ENCODE measurements at places on chromosomes 1 and 21.

- no peak for DNase-seq
Measured at GRCh38 chr1:178023181-178023618, 53.3 kb upstream of the SEC16B start.

DNA sequence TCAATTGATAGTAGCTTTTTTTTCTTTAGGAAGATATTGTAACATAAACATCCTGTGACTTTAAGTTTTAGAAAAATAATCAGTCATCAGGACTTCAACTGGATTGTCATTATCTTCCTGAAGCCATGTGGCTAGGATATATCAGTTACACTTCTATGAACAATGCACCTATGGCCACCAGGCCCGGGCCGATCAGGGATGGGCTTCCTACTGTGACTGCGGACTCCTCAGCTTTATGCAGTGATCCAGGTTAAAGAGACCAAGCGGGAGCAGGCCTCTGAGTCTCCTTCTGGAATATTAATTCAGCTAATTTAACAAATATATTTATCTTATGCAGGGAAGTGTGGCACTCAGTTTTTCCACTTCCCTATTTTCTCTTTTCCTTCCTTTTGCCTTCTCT, 200.6 kb downstream of the ADGRL2 start:
- DNase-seq: no peak

DNA sequence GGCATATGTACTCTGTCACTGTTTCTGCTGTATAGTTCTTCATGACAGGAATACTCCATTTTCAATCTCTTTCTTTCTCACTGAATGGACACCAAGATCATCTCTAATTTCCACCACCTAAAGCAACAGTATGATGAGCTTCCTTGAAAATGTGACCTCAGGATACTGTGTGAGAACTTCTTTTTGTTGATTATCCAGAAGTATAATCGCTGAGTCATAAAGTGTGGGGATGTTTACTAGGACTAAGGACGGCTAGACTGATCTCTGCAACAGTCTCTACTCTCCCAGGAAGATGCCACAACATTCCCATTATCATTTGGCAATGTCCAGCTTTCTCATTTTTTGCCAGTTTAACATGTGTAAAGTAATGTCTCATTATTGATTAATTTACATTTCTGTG, 70.3 kb downstream of the TNFSF18 start:
- DNase-seq: no peak

GRCh38 chr1:112508278-112509004, at the start of gene WNT2B:
TSS of gene WNT2B (plus strand) at chr1:112508965. CDS start at chr1:112509263, 298 bp downstream.
- DNase-seq: no peak

DNA sequence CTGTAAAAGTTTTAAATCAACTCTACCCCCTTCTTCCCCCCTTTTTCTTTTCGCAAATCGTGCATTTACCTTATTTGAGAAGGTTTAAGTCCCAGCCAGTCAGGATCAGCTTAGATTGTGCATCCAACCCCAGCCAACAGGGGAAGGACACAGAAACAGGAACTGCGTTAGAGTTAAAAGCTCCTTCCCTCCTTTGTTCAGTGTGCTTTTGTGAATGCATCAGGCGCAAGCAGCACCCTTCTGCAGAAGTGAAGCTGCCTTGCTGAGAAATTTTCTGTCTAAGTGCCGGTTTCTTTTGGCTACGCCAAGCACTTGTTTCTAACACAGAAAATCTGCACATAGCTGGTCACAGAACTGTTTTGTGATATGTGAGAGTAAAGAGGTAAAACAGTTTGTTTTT, 56.2 kb upstream of the PRRC2C start:
- DNase-seq: no peak

GRCh38 chr1:17632106-17632505, 92.6 kb downstream of the ARHGEF10L start:
- no peak for DNase-seq

GRCh38 chr1:223738465-223739365, 26.4 kb downstream of the CAPN2 start:
- DNase-seq: no peak

DNA sequence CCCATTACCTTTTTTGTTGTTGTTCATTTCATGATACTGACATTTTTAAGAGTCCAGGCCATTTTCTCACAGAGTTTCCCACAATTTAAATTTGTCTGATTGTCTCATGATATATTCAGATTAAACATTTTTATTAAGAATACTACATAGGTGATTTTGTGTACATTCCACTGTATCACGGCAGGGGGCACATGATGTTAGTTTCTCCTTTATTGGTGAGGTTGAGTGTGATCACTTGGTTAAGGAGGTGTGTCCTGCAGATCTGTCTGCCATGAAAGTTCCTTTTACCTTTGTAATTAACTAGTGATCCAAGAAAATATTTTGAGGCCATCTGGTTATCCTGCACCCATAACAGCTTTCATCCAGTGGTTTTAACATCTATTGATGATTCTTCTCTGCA, 11.8 kb downstream of the RTCA start:
- no peak for DNase-seq

GRCh38 chr1:205633421-205633976, 1.7 kb upstream of the ELK4 start:
- peak; percentile 59 for DNase-seq

DNA sequence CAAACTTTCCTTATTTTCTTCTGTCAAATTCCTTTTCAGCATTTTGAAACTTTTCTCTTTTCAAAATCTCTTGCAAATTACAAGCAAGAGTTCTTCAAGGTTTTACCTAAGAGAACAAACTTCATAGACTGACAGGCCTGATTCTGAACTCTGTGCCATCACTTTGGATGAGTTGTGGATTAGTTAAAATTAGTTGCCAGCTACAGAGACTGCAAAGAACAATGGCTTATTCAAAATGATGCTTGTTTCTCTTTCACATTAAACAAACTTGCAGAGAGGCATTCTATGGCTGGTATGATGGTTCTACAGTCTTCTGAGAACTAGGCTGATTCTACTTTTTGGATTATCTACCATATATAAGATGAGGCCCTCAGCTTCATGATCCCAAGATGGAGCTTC, 3.8 kb downstream of the LRRC8B start:
- DNase-seq: no peak

GRCh38 chr21:29454179-29454578, 155.5 kb downstream of the BACH1 start:
- no peak for DNase-seq

GRCh38 chr1:167542109-167543032, 11.2 kb downstream of the CREG1 start:
- DNase-seq: no peak

DNA sequence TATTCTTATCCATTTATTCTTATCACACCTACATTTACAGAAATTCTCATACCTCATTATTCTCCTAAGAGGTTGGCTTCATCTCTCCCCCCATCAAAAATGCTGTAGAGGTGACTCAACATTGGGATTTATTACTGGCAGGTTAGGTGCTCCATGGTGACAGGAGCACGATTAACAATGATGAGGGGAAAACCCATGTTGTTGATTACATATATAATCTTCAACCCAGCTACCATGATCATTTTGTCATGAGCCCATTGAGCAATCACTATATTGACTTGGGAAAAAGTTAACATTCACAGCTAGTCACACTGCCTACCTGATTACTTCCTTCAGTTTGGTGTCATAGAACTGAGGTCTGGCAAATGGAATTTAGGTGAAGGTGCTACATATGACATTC, 712.1 kb upstream of the CHRM3 start:
- no peak for DNase-seq

DNA sequence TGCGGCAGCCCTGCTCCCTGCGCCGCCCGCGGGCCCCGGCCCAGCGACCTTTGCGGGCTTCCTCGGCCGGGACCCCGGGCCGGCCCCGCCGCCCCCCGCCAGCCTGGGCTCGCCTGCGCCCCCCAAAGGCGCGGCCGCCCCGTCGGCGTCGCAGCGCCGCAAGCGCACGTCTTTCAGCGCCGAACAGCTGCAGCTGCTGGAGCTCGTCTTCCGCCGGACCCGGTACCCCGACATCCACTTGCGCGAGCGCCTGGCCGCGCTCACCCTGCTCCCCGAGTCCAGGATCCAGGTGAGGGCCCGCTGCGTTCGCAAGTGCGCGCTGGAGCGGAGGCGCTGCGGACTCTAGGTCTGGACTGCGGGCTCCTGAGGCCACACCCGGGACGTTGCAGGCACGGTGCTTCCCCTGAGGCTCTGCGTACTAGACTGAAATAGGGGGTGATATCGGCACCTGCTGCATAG, 351 bp downstream of the MIXL1 start:
- DNase-seq: no peak

GRCh38 chr1:230174471-230175162, 107.6 kb downstream of the GALNT2 start:
- DNase-seq: no peak

DNA sequence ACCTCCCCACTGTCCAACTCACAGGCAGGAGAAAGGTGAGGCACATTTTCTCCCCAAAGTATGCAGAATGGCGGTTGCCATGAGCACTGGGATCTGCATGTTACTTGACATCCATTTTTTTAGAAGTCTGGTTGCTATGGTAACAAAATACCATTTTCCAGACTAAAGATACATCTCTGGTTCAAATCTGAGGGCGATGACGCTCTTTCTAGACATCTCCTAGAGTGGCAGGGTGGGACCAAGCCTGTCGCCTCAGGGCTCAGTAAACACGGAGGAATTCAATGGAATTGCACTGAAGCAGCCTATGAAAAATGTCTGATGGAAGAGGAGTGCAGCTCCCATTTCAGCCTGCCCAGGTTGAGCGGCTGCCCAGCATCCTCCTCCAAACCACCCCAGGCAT, 21.5 kb upstream of the FAM43B start:
- DNase-seq: no peak

DNA sequence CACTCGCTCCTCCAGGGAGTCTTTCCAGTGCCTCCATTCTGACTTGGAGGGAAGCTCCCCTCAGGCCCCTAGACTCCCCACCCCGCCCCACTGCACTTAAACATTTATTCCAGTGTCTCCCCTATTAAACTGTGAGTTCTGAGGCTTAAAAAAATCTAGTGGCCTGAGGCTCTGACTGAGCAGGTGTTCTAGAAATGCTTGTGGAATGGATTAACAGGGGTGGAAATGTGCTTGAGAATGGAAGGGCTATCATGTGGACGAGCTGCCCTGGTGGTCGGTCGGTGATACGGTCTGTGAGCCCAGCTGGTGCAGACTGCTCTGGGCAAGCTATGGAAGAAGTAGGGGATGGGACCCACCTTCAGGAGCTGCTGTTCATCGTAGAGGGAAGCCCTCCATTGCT, 130.2 kb downstream of the PEX14 start:
- DNase-seq: no peak

DNA sequence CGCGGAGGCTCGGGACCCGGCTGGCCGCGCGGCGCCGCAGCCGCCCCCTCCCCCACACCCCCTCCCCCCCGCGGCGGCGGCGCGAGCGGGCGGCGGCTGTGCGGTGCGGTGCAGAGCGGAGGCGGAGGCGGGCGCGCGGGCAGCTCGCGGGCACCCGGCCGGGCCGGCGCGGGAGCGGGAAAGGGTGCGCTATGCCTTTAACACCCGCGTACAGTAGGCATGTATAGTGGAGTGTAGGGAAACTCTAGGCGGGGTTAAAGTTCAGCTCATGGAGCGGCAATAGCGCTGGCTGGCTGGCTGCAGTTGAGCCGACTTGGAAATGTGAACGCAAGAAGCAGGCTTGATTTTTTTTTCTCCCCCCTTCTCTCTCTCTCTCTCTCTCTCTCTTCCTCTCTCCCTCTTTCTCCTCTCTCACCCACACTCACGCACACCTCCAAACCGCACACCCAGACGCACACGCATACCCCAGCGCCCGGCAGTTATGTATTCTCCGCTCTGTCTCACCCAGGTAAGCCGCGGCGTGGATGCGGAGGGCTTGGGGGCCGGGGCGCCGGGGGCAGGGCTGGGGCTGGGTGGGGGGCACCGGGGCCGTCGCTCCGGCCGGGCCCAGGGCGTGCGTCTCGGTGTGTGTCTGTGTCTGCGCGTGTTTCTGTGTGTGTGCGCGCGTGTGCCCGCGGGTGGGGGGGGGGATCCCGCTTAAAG, at the start of gene NFIA:
NFIA (plus strand) TSS at position 251 of the 702 bp plus-strand sequence.
- peak; percentile 36 for DNase-seq

GRCh38 chr1:29756901-29757725, 520.8 kb downstream of the PTPRU start:
- no peak for DNase-seq

All from AG10803 (cell line).